GM13976 (cell line): ENCODE measurements at places on chromosomes 7 and 10.

DNA sequence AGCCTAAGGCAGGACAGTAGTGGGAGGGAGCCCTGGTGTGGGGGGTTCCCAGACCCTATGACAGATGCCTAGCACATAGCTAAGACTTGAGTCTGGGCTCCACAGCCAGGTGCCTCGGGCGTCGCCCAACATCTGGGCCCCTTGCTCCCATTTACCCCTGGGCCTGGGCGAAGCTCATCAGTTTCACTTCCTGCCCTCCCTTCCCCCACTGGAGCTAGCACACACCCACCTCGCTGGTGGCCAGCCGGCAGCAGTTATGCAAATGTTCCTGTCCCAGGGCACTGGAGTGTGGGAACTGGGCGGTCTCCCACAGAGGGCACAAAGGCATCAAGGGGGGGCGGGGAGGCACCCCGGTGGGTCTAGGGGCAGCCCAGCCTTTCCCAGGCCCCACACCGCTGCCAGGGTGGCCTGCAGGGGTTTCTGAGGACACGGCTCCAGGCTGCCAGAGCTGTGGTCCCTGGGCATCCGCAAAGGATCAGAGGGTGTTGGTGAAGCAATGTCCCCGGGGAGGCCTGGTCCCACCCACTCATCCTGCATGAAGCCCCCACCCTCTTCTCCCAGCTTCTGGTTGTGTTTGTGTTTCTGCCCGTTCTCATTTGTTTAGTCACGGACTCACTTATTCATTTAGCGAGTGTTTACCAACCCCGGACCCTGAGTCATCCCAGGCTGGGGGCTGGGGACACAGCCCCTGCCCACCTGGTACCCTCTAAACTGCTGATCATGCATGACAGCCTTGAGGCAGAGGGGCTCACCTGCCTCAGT, 20.4 kb downstream of the SH2B2 start:
- peak; percentile 83 for DNase-seq

DNA sequence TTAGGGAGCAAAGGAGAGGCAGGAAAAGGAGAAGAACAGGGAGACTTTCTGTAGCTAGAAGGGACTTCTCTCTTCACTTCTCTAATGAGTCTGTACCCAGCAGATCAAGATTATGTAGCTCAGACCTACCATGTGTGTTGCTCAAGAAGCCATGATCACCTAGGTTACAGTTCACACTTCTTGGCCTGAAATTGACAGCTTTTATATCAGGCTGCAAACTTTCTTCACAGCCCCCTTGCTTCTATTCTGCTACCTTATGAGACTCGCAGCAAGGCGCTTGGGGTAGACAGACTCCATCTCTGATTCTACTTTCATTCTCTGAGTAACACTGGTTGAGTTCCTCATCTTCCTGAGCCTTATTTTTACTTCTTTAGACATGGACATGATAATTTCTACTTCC, 19.6 kb upstream of the GIMAP2 start:
- no peak for DNase-seq

DNA sequence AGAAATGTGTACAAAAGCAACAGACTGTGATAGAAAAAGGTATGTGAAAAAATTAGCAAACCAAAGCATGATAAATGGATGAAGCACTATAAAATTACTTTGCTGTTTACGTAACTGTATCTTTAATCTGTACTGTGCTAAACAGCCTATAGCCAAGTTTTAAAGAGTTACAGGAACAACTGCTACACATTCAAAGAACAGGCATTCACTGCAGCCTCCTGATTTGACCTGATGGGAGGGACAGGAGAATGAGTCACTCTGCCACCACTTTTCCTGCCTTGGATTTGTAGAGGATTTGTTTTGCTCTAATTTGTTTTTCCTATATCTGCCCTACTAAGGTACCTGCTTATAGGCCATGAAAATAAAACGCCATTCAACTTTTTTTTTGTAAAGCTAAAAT, 116.1 kb downstream of the FANK1 start:
- no peak for DNase-seq

DNA sequence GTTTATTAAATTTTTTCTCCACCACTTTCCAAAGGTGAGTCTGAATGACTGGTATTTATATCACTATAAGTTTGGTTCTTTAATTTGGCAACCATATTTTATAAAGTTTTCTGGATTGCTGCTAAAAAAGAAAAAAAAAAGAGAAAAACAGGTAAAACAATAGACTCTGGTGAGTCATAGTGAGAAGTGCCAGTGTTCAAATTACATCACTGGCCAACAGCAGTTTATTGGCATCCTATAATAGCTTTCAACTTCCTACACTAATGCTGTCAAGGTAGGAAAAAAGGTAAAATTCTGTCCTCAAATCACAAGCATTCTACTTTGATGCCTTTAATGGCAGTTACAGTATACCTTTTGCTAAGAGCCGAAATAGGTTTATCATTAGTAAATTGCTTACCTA, 808.8 kb downstream of the GRM8 start:
- DNase-seq: no peak

DNA sequence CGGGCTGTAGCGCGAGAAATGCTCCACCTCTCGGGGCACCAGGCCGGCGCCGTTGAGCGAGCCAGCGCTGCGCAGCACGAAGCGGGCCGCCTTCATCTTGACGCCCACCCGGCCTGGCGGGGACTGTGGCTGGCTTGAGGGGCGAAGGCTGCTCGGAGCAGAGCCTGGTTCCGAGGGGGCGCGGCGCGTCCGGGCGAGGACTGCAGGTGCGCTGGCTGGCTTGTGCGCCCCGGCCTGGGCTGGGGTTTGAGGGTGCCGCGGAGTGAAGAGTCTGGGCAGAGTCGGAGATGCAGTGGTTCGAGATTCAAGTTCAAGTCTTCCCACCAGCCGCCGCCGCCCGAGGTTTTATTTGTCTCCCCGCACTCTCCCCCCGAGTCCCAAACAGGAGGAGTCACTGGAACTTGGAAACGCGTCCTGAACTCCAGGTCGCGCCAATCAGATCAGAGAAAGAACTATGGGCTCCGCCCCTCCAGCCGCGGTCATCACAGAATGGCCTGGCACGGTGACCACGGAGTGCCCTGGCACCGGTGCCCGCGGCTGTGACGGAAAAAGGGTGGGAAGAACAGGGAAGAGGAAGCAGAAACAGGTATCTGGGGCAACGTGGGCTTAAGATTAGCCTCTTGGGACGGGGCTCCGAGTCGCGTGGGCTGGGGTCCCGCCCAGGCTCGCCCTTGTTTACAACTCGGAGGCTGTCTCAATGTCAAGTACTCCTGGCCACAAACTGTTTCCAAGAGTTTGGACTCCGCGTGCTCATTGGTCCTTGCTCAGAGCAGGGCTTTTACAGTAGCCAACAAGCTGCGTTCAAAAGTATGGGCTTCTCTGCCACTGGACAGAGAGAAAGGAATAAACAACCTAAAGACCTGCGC, at the start of gene PDK4:
PDK4 (minus strand) TSS at position 319 of the 866 bp plus-strand sequence; CDS start at position 96, 223 bp downstream.
- DNase-seq: peak; percentile 37

- no peak for DNase-seq
These were observed 44.9 kb downstream of the MCU start for GRCh38 chr10:72736828-72737220.

DNA sequence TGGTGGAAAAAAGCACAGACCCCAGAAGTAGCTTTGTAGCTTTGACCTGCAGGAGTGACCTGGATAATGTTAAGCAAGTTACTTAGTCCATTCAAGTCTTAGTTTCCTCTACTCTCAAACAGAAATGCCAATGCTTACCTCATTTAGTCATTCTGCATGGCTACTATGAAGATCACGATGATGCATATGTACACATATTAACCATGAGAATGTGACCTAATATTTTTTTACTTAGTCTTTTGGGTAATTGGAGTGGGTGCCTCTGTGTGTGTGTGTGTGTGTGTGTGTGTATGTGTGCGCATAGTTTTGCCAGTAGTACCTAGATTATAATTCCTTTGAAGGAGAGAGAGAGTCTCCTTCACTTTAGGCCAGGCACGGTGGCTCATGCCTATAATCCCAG, 95.8 kb downstream of the NRP1 start:
- DNase-seq: no peak

- DNase-seq: no peak
These were observed 19.5 kb upstream of the PPP2R2D start for GRCh38 chr10:131881104-131881880.

GRCh38 chr10:123906884-123907652, 15.5 kb upstream of the CPXM2 start:
- no peak for DNase-seq

DNA sequence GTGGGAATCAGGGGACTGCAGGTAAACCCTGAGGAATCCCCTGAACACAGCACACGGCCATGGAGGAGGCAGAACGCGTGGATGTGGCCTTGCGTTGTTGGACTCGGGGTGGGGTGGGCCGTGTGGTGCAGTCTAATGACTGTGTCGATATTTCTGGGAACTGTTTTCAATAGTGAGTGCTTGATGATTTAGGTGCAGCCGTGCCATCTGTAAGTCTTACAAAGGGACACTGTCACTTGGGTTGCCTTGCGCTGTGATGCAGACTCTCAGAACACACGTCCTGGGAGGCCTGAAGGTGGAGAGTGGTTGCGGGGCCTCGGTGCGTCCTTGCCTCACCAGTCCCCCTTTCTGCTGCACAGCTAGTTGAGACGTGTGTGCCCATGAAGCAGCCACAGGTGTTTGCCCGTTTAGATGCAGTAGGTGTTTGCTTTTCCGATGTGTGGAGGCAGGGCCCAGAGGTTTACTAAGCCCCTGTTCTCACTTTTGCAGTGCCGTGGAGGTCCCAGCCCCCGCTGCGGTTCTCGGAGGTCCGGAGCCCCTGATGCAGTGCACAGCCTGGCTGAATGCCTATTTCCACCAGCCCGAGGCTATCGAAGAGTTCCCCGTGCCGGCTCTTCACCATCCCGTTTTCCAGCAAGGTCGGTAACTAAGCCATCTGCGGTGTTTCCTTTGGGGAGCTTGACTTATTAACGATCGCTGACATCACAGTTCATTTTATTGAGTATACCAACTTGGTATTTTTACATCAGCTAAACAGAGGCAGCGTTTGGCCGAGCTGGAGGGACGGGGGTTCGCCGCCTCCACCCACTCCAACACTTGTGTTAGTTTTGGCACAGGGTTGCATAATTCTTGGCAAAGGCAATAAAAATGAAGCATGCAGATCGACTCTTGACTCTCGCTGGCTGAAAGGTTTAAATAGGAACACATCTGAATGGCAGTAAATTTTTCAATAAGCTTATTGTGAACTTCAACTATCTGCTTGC, 240.7 kb downstream of the MGMT start:
- DNase-seq: no peak

- no peak for DNase-seq
These were observed 1.6 kb downstream of the FAM53B start for GRCh38 chr10:124742413-124743190.

DNA sequence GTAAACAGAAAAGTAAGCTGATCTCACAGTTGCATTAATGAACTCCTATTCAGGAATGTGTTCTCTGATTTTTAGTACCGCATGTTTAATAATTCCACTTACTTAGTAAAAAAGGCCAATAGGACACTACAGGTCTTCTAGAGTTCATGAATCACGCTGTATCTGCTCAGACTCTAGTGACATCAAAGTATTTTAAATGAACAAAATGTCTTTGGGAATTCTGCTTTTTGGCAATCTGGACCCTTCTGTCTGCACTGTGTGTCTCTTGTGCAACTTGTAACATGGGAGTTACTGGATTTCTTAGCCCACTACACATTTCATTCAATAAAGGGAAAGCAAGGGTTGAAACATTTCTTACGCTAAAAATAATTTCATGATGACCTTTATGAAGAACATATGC, 50.2 kb downstream of the RABGEF1 start:
- no peak for DNase-seq

- DNase-seq: no peak
These were observed 323.7 kb upstream of the KLF6 start for GRCh38 chr10:4108693-4109092.

GRCh38 chr7:4074994-4075393, 607.1 kb upstream of the FOXK1 start:
- no peak for DNase-seq

DNA sequence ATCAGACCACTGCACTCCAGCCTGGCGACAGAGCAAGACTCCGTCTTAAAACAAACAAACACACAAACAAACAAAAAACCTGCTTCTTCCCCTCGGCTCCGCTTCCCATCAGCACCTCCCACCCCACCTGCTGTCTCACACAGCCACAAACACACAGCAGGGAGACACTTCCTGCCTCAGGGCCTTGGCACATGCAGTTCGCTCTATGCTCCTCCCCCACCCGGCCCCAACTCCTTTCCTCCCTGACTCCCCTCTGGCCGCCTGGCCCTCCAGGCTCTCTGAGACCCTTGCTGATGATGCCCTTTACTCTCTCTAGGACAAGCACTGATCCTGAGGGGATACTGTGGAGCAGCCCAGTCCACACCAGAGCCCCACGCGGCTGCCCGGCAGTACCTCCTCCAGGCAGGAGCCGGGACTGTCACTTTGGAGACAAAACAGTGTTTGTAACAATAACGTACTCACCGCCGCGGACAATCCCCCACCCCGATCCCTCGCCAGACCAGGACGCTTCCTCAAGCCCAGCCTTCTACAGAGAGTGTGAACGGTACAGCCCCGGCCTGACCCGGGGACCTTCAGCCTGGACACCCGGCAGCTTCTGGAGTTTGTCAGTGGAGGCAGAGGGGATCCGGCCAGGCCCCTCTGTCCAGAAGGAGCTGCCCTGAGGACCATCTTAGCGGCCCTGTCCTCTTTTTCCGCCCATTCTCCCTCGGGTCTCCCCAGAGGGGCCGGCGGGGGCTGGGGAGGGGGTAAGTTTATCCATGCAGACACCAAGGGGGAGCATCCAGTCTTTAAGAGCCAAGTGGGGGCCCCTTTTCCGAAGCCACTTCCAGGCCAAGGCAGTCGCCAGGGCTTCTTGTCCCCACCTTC, 50.0 kb upstream of the GTF2IRD1 start:
- DNase-seq: no peak

DNA sequence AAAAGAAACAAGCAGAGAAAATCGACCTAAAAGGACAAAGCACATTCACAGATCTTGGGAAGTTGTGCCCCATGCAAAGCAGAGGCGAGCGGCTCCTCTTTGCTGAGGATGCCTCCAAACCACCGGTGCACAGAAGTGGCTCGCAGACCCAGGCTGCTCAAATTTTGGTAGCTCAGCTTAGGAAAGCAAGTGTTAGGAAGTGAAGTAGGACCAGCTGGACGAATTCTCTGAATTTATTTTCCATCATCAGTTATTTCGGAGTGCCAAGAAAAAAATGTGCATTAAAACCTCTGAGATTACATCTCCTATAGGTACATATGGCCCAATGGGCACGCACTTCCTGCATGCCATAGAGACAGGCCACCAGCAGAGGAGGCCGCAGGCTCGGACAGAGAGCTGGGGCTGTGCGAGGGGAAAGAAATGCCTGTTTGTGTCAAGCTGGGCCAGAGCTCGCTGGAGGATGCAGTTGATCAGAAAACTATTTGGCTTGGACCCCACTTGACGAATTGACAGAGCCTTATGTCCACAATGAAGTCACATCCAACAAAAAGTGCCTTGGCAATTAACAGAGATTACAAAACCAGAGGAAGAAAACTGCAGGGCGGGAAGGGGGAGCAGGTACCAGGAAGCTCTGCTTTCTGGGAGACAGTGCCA, 122.3 kb upstream of the LYZL2 start:
- DNase-seq: peak; percentile 70

- no peak for DNase-seq
These were observed 3.2 kb downstream of the MRPL43 start for GRCh38 chr10:100983868-100984671.

- DNase-seq: no peak
These were observed 18.8 kb downstream of the CPVL start for GRCh38 chr7:29127527-29127926.

GRCh38 chr10:32982911-32983909, 25.2 kb upstream of the ITGB1 start:
- no peak for DNase-seq
